ENCODE measurements at places on chromosomes 2 and 18.

DNA sequence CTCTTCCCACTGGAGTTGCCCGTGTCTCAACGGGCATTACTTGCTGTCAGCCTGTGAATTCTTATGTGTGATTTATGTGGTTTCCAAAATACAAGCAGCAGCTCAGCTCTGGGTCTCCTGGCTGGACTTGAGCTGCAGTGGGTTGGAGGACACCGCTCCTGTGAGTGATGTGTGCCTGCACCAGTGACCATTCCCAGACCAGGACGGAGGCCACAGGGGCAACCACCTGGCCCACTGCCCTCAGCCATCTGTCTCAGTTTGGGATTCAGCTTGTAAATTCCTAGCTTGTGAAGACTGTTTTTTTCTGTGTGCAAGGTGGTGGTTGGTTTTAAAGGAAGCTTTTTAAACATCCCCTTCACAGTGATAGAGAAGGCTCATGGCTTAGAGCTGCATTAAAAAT is 261.0 kb downstream of the BCL2 start:
- DNase-seq = no peak

DNA sequence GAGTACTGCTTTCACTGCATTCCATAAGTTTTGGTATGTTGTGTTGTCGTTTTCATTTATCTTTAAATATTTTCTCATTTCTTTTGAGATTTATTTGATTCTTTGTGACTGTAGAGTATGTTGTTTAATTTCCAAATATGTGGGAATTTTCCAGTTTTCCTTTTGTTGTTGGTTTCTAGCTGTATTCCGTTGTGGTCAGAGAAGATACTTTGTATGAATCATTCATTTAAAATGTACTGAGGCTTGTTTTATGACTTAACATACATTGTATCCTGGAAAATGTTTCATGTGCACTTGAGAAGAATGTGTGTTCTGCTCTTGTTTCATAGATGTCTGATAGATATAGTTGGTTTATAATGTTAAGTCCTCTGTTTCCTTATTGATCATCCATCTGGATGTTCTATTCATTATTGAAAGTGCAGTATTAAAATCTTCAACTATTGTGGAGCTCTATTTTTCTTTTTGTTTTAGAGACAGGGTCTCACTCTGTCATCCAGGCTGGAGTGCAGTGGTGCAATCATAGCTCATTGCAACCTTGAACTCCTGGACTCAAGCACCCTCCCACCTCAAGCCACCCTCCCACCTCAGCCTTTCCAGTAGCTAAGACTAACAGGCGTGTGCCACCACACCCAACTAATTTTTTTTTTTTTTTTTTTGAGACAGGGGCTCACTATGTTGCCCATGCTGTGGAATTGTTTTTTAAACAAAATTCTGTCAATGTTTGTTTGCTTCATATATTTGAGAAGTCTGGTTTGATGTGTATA is 96.8 kb downstream of the TAF4B start:
- no peak for DNase-seq

- DNase-seq = no peak
Measured at GRCh38 chr2:225742487-225742886, 343.0 kb downstream of the NYAP2 start.

DNA sequence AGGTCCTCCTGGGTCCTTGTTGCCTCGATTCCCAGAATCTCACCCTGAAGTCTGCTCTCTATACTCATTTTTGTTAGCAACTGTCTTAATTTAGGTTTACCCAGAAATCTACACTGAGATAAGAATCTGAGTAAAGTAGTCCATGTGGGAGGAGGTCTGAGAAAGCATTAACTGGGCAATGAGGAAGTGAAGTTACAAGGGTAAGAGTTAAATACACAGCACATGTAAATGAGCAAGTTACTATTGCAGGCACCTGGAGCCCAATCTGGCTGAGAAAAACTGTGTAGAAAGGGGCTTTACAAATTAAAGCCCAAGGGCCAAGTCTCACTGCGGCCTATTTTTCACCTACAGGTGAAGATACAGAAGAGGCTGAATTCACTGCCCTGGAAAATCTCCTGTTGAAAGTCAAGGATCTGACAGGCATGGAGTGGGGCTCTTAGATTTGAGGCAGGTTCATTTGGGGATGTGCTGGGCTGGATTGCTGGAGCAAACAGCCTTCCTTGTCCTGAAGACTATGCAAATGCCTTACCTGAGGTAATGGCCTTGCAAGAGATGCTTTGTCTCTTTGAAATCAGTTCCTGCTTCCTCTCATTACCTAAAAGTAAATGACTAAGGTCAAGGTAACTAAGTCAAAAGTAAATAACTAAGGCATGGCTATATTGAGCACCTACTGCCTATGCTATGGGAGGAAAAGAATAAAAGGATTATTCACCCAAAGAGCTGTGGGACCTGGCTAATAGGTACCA is 84.4 kb upstream of the DYNAP start:
- DNase-seq = no peak

DNA sequence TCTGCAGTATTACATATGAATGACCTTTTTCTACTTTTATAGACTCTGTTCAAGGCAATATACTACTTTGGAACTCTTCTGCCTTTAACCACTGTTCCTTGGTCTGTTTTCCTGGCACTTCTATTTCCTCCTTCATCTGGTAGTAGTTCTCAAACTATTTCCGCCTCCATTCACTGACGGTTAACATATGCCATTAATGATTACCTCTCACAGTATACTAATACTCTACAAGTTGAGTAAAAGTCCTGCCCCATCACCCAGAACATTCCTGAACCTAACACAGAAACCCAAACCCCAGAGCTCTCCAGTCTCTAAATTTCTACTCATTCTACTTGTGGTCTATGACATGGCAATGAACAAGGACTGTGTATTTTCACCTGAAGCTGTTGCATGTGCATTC is 4.5 kb downstream of the GFPT1 start:
- no peak for DNase-seq

Measured in activated T-cell treated with anti-CD3 and anti-CD28 coated beads for 48 hours (primary cell).